ENCODE measurements at places on chromosomes 12 and 14.

- DNase-seq: peak; percentile 64
- peaks cover 4% of the 10 kb centered on the region for H3K27me3 ChIP-seq
- H3K4me1 ChIP-seq: no peaks in the 10 kb centered on the region
- H3K27ac ChIP-seq: no peak overlapping the region
- no peak overlapping the region for H3K4me3 ChIP-seq
These were observed 1133.3 kb downstream of the BCL11B start for GRCh38 chr14:98138666-98139065.

DNA sequence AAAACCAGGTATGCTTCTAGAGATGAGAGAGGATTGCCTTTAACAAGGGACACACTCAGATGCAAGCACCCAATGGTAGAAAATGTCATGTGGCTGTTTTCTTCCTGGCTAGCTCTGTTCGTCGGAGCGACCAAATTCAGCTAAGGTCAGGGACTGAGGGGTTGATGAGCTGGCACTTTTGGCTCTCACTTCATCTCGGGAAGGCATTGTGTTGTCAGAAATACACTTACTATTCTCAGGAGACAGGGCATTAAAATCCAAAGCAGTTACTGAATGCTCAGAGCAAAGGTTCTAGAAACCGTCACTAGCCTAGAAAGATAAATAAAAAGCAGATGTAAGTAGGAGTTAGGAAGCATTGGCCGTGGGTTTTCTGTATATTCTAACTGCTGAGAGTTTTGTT, 275.7 kb upstream of the SSTR1 start:
- H3K27ac ChIP-seq: no peak overlapping the region
- no peak for DNase-seq
- no peaks in the 10 kb centered on the region for H3K27me3 ChIP-seq
- no peaks in the 10 kb centered on the region for H3K36me3 ChIP-seq
- H3K4me3 ChIP-seq: no peak overlapping the region

DNA sequence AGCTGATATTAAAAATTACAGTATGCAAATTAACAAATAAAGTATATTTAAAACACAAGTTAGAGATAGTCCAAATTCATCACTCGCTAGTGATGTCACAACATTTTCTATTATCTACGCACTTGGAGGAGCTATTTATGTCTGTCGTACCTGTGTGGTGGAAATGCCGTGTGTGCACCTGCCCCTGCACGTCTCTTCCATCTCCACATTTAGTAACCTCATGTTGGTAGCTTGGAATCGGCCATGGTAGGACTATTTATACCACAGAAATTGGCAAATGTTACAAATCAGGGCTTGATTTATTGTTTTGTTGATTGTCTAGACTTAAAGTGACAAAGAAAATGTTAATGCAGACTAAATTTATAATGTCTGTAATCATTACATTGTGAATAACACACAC, 62.6 kb upstream of the NTF3 start:
- H3K36me3 ChIP-seq: no peaks in the 10 kb centered on the region
- no peak for DNase-seq
- H3K4me3 ChIP-seq: no peak overlapping the region
- peaks cover 4% of the 10 kb centered on the region for H3K4me1 ChIP-seq

- no peak overlapping the region for H3K27ac ChIP-seq
- peaks cover 19% of the 10 kb centered on the region for H3K4me1 ChIP-seq
- H3K27me3 ChIP-seq: peaks cover 3% of the 10 kb centered on the region
These were observed 3.0 kb upstream of the SRSF9 start for GRCh38 chr12:120472521-120472920.

DNA sequence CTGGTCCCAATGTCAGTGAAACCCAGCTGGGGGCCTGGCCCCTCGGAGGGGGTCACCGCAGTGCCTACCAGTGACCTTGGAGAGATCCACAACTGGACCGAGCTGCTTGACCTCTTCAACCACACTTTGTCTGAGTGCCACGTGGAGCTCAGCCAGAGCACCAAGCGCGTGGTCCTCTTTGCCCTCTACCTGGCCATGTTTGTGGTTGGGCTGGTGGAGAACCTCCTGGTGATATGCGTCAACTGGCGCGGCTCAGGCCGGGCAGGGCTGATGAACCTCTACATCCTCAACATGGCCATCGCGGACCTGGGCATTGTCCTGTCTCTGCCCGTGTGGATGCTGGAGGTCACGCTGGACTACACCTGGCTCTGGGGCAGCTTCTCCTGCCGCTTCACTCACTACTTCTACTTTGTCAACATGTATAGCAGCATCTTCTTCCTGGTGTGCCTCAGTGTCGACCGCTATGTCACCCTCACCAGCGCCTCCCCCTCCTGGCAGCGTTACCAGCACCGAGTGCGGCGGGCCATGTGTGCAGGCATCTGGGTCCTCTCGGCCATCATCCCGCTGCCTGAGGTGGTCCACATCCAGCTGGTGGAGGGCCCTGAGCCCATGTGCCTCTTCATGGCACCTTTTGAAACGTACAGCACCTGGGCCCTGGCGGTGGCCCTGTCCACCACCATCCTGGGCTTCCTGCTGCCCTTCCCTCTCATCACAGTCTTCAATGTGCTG, 11.0 kb downstream of the ZBTB39 start:
- peaks cover 11% of the 10 kb centered on the region for H3K36me3 ChIP-seq
- H3K4me1 ChIP-seq: peaks cover 77% of the 10 kb centered on the region
- H3K4me3 ChIP-seq: peak overlapping the region; percentile 56
- H3K27me3 ChIP-seq: peaks cover 6% of the 10 kb centered on the region
- DNase-seq: no peak

DNA sequence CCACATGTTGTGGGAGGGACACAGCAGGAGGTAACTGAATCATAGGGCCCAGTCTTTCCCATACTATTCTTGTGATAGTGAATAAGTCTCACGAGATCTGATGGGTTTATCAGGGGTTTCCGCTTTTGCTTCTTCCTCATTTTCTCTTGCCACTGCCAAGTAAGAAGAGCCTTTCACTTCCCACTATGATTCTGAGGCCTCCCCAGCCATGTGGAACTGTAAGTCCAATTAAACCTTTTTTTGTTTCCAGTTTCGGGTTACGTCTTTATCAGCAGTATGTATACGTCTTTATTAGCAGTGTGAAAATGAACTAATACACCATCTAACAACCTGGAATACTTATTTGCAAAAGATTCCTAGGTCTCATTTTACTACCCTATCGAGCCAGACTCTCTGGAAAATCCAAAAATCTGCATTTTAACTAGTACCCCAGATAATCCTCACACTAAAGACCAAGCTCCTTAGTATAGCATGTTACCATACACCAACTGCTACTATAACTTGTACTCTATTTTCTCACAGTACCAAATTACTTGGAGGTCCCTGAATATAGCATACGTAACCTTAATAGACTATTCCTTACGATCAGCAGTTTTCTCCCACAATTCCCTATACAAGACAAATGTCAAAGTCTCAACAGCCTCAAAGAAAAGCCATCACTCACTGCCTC, 11.5 kb downstream of the GTF2A1 start:
- peaks cover 36% of the 10 kb centered on the region for H3K36me3 ChIP-seq
- peaks cover 9% of the 10 kb centered on the region for H3K4me1 ChIP-seq
- no peaks in the 10 kb centered on the region for H3K27me3 ChIP-seq
- no peak overlapping the region for H3K4me3 ChIP-seq
- no peak for DNase-seq

DNA sequence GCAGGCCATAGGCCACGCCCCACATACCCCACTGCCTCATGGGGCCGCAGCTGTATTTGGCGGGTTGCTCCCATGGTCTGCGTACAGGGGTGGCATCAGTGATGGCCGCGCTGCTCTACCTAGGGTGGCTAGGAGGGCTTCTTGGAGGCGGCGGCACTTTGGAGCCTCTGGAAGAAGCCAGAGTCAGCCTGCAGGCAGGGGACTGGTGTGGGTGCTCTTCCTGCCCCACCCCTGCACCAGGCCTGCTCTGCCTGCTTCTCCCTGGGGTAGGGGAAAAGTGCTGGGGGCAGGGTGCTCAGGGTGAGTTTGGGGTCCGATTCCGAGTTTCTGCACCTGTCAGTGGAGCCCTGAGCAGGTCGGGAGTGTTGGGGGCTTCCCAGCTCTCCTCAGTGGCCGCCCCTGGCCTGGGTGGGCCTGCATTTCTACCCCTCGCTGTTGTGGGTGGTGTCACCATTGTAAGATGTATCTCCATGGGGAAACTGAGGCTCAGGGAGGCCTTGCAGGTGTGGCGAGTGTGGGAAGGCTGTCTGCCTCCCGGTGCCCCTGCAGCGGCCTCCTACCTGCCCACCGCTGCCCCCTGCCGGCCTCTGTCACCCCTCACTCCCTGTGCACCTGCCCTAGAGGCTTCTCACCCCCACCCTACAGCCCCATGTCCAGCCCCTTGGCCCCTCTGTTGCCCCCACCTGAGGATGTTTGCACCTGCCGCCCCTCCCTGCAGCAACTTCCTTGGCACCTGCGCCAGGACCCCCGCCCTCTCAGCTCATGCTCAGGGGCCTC, 5.5 kb downstream of the CEP170B start:
- peak; percentile 66 for DNase-seq
- H3K4me1 ChIP-seq: peaks cover 7% of the 10 kb centered on the region
- H3K27me3 ChIP-seq: peaks cover 19% of the 10 kb centered on the region

DNA sequence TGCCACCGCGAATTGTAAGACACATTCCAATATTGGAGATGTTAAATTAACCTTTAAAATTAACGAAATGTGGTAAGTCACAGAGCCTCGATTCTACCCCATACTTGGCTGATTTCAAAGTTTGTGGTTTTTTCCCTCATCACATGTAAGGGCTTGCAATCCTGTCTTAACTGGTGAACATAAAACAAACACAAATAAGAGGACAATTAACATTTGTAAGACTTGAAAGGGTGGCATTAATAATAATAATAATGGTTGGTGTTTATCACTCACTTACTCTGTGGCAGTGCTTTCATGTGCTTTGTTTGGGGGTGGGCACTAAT, 26.6 kb downstream of the PPFIBP1 start:
- no peak for DNase-seq
- H3K27ac ChIP-seq: no peak overlapping the region
- H3K36me3 ChIP-seq: peaks cover 12% of the 10 kb centered on the region
- H3K4me1 ChIP-seq: peaks cover 53% of the 10 kb centered on the region

DNA sequence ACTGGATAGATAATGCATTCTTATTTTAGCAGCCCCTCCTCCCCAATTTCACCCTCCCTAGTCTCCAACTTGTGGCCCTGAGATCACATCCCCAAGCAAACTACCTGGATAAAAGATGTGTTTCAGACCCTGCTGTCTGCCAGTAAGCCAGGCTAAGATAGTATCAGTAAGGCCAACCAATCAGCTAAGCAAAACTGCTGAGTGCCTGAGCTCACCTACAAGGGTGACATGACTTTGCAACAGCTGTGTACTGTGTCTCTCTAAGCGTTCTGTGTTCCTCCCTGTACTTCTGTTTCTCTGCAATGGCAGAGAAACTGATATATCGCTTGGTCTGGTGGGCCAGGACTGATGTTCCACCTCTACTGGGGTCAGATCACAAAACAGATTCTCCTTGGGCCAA, 224.9 kb downstream of the BTG1 start:
- H3K27me3 ChIP-seq: peaks cover 1% of the 10 kb centered on the region
- H3K36me3 ChIP-seq: no peaks in the 10 kb centered on the region
- H3K27ac ChIP-seq: no peak overlapping the region
- no peak for DNase-seq
- H3K4me3 ChIP-seq: no peak overlapping the region
- peaks cover 16% of the 10 kb centered on the region for H3K4me1 ChIP-seq

DNA sequence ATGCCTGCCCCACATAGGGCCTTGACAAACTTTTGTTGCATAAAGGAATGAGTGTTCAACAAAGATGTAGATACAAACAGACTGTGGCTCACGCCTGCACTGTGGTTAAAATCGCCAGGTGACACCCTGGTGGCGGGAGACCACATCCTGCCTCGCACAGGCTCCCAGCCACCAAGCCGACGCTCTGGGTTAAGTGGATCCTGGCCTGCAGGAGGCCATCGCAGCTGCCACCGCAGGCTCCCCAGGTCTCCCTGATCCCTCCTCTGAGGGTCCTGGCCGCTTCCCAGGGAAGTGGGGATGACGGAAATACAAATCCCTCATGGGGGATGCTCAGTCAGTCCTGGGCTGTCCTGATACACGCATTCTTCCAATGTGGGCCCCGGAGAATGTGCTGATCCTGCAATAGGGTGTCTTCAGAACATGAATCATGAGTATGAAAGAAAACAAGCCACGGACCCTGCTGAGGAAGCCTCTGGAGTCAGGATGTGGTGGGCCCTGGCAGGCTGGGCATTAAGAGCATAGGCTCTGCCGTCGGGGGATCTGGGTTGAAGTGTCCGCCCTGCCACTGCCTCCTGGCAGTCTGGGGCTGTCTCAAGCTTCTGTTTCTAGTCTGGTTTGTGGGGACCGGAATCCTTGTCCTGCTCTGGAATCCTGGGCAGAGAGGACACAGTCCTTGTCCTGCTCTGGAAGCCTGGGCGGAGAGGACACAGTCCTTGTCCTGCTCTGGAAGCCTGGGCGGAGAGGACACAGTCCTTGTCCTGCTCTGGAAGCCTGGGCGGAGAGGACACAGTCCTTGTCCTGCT, 53.5 kb upstream of the BEGAIN start:
- H3K4me1 ChIP-seq: peaks cover 15% of the 10 kb centered on the region
- H3K27me3 ChIP-seq: peaks cover 4% of the 10 kb centered on the region
- H3K27ac ChIP-seq: no peak overlapping the region

GRCh38 chr12:67595365-67595764, 53.2 kb upstream of the DYRK2 start:
- no peak overlapping the region for H3K4me3 ChIP-seq
- H3K27me3 ChIP-seq: no peaks in the 10 kb centered on the region
- DNase-seq: no peak
- H3K4me1 ChIP-seq: no peaks in the 10 kb centered on the region

- peaks cover 37% of the 10 kb centered on the region for H3K4me1 ChIP-seq
- peak overlapping the region; percentile 99 for H3K4me3 ChIP-seq
- H3K36me3 ChIP-seq: peaks cover 9% of the 10 kb centered on the region
- H3K27ac ChIP-seq: no peak overlapping the region
- no peak for DNase-seq
- H3K27me3 ChIP-seq: peaks cover 6% of the 10 kb centered on the region
These were observed 3.6 kb downstream of the NUDT4 start for GRCh38 chr12:93381161-93381975.

- H3K27ac ChIP-seq: peak overlapping the region; percentile 91
- H3K4me1 ChIP-seq: peaks cover 20% of the 10 kb centered on the region
- peak overlapping the region; percentile 82 for H3K4me3 ChIP-seq
- H3K27me3 ChIP-seq: peaks cover 13% of the 10 kb centered on the region
- DNase-seq: peak; percentile 52
These were observed 1.1 kb upstream of the PRKAG1 start for GRCh38 chr12:49019443-49020324.

DNA sequence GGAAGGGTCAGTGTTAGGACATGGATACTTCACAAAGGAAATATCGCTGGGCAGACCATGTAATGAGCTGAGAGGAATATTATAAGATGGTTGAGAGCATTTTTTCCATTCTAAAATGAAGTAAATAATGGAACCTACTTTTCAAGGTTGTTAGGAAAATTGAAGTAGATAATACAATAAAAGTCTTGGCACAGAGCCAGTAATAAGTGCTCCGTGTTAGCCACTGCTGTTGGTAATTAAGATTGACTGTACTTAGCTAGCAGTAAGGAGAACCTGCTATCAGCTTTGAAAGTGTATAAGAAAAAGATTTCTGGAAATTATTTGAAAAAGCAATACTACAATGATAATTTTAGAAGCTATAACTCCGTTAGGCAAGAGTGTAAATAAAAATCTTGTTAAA, 77.6 kb downstream of the SCAF11 start:
- no peak for DNase-seq
- H3K36me3 ChIP-seq: no peaks in the 10 kb centered on the region
- no peaks in the 10 kb centered on the region for H3K4me1 ChIP-seq
- H3K27me3 ChIP-seq: no peaks in the 10 kb centered on the region
- no peak overlapping the region for H3K4me3 ChIP-seq
- H3K27ac ChIP-seq: no peak overlapping the region

GRCh38 chr14:35789651-35790050, 19.4 kb downstream of the RALGAPA1 start:
- no peaks in the 10 kb centered on the region for H3K36me3 ChIP-seq
- H3K4me3 ChIP-seq: no peak overlapping the region
- no peak for DNase-seq
- H3K4me1 ChIP-seq: peaks cover 6% of the 10 kb centered on the region
- H3K27me3 ChIP-seq: no peaks in the 10 kb centered on the region
